ENCODE measurements at places on chromosomes 6 and 20. TPM values are rescaled to one million over a fixed set of nuclear protein-coding genes. Genes with fewer than 3 reads are reported as not detected.

Gene TBXT
- not detected for total RNA-seq

Gene CALHM5
- total RNA-seq, result 3.0 TPM

Gene MYLK2
- 0.44 TPM for total RNA-seq

Gene SYNDIG1
- total RNA-seq, result 0.33 TPM

Gene TRDN
- not detected for total RNA-seq

Gene C6orf132
- total RNA-seq, result 1.5 TPM

Gene LRRC73
- 0.62 TPM for total RNA-seq

Gene RIPPLY2
- 0.87 TPM for total RNA-seq

Gene LRRN4
- not detected for total RNA-seq

Gene BNIP5
- not detected for total RNA-seq

Gene BMP5
- total RNA-seq, result not detected

Gene NR2E1
- total RNA-seq, result not detected

Gene EDN1
- 1.3 TPM for total RNA-seq

Gene BMP6
- total RNA-seq, result 3.7 TPM

Gene DDX39B
- total RNA-seq, result 485 TPM

Gene OR2H2
- not detected for total RNA-seq

Gene OPRM1
- total RNA-seq, result not detected

Gene PSMA7
- 601 TPM for total RNA-seq

Gene MRPL2
- 25.0 TPM for total RNA-seq

Gene DOP1A
- 27.9 TPM for total RNA-seq

Gene HEY2
- total RNA-seq, result not detected

Gene ADGB
- total RNA-seq, result not detected

Gene CRISP2
- total RNA-seq, result not detected
